ENCODE measurements at places on chromosomes 7 and 10.

DNA sequence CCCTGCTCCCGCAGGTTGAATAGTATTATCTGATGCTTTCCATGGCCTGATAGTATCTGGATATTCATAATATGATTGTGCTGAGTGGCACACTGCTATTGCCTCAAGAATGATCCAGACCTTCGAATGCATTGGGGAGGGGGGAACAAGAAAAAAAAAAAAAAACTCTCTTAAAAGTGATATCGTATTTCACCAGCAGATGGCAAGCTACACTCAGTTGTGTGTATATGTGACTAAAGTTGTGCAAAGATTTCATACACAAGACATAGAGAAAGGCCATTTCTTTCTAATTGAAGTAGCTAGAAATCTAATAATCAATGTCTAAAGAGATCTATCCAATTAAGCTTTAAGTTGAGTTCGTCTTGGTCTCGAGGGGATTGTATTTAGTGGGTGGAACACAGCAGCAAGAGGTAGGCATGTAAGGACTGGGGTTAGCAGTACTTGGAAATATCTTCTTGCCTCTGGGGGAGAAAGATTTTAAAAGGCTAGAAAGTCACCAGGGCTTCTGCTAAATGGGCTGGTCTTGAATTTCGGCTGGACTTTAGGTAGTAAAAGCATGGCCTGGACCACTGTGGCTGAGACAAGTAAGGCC lies 15.3 kb downstream of the SFRP4 start:
- peak; percentile 27 for DNase-seq

GRCh38 chr7:156823435-156823834 lies 69.5 kb downstream of the LMBR1 start:
- DNase-seq = peak; percentile 3

- no peak for DNase-seq
These were observed 77.9 kb downstream of the INSIG1 start for GRCh38 chr7:155375337-155376277.

GRCh38 chr7:97226541-97226940 lies 109.0 kb downstream of the SDHAF3 start:
- no peak for DNase-seq

DNA sequence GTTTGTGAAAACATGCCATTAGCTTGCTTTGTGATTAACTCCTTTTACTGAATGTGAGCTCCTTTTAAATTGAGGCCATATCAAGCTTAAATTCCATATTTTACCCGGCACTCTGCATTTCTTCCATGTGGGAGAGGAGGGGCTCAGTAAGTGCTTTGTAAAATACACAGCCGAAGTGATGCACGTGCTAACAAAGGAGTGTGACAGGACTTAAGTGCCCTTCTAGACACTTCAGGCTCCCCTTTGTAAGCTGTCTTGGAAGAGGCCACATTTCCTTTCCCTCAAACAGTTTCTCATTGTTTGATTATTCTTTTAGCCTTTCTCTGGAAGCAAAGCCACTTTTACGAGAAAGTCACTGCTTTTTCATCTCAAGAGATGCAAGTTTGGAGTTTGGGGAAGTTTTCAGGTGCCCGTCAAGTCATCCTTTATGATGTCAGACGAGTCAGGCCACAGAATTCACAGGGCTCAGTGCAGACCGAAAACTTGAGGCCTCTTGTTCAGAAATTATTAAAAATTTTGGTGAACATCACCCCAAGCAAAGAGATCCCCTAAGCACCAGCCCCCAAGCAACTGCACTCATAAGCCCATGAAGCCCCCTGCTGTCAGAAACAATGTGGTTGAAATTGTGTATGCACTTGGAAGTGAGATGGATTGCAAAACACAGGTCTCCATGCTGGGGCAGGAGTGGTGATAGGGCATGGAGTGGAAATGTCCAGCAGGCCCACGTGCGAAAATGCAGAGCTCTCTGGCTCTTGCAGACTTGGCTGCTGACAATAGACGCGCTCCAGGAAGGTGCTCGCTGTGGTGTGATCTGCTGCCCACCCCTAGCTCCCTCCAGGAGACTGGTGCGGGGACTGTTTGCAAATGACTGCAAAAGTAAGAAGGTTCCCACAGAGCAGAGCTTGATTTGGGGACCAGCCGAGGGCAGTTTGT lies 11.5 kb downstream of the IKZF1 start:
- no peak for DNase-seq

DNA sequence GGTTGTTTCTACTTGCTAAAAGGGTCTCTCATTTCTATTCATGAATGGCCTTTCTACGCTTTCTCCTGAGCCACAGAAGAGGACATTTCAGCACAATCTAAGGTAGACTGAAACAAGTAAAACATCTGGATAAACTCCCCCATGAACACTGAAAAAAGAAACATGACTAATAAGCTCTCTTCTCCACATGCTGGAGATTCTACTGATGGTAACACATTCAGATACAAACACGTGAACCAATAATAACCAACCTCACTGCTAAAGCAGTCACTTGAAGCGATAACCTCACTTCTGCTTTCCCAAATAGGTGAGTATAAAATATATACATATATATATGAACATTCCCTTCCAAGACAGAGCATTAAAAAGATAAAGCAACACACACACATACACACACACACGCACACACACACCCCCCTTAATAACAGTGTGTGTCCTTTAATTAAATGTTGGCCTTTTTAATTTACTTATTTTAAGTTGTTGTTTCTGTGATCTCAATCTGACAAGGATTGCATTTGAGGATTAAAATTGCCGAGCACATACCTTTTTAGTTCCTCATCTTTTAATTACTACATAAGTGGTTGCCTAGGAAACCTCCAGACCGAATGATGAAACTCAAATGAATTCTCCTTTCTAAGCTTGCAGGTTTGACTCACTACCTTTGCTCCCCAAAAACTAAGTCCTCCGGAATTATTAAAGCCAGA lies 292.4 kb upstream of the KLF14 start:
- no peak for DNase-seq

Data from fibroblast of the conjunctiva (primary cell).